ENCODE measurements at places on chromosomes 2 and 18.

DNA sequence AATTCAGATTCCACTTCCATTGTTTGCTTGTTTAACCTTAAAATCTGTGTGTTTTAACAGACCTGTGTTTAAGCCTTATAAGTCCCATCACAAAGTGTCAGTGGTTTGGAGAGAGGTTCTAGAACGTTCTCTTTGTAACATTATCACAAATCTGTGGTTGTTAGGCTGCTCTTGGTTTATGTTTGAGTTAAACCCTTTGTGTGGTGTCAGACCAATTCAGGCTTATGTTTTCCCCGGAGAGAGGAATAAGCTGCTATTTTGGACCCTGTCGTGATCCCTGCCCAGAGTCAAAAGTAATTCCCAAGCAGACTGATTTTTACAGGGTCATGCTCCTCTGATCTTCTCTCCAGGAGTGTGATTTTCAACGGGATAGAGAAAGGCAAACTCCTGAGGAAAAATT lies 43.8 kb upstream of the LTBP1 start:
- no peak for DNase-seq

GRCh38 chr2:173040729-173041128 lies 34.9 kb upstream of the MAP3K20 start:
- no peak for DNase-seq

DNA sequence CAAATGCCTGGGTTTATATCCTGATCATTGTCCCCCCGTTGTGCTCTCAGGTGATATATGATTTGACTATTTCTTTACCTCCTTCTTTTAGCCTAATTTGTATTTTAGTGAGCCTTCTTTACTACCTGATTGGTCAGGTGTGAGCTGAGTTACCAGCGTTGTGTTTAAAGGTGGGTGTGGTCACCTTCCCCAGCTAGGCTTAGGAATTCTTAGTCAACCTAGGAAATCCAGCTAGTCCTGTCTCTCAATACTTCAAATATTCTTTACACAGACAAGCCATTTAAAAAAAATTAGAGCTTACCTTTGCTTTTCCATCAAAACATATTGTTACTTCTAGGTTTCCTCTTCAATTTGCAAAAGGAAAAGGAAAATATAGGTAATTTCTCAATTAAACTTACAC lies 30.2 kb downstream of the KYNU start:
- DNase-seq: no peak

DNA sequence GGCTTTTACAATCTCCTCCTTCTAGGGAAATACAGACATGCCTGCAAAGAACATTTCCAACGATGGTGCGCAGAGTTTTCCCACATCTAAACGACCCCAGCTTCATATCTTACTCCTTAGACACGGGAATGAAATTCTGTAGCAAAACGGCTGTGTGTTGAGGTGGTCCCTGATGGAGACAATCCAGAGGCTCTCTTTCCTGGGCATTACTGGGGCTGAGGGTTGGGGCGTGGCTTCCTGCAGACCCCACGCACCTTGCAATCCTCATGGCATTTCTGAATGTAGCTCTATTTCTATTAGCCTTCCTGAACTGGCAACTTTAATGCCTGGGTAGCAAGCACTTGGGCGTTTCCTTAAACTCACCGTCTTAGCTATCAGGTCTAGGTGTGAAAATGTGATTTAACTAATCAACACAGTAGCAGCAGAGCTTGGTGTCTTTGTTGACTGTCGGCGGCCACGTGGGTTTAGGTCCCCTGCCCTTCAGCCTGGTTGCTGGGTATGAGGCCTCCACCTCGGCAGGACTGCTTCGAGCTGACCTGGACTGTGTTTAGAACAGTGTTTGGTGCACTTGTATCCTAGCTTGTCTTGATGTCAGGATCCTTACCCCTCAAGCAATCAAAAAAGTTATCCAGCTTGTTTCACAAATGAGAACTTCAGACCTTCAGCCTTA lies 242.8 kb downstream of the GBX2 start:
- no peak for DNase-seq

DNA sequence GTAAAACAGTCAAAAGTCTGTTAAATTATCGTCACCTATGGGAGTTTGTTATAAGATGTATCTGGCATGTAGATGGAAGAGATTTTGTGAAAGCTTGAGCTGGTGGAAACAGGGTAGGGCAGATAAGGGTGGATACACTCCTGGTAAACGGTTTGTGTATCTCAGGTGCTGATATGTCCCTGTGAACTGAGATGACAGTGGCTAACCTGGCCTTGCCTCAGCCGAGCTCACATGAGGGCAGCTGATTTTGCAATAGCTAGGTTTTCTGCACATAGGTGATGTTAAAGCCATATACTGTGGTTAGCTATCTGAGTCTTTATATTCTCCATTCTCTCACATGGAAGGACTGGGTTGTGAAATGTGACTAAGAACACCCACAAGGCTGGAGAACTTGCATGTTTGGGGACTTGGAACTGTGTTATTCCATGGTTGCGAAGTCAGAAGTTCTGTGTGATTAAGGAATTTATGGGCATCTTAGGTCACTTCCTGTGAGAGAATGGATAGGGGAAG lies 205.1 kb downstream of the TPGS2 start:
- no peak for DNase-seq

DNA sequence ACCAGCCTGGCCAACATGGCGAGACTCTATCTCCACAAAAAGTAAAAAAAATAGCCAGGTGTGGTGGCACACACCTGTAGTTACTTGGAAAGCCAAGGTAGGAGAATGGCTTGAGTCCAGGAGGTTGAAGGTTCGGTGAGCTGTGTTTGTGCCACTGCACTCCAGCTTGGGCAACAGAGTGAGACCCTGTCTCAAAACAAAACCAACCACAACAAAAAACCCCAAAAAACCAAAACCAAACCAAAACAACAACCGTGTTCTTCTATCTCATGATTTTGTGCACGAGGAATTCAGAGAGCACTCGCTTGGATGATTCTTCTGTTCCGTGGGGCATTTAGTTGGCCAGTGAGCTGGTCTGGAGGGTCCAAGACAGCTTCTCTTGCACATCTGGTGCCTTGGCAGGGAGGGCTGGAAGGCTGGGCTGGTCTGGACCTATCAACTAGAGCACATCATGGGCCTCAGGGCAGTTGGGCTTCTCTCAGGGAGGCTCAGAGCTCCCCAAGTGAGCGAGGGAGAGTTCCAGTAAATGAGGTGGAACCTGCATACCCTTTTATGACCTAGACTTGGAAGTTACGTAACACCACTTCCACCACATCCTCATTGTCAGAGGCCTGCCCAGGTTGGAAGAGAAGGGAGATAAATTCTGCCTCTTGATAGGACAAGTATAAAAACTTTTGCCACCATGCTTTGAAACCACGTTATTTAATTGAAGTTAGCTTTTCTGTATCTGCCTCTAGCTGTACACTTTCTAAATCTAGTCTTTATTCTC lies 25.2 kb downstream of the SIX2 start:
- DNase-seq: no peak

DNA sequence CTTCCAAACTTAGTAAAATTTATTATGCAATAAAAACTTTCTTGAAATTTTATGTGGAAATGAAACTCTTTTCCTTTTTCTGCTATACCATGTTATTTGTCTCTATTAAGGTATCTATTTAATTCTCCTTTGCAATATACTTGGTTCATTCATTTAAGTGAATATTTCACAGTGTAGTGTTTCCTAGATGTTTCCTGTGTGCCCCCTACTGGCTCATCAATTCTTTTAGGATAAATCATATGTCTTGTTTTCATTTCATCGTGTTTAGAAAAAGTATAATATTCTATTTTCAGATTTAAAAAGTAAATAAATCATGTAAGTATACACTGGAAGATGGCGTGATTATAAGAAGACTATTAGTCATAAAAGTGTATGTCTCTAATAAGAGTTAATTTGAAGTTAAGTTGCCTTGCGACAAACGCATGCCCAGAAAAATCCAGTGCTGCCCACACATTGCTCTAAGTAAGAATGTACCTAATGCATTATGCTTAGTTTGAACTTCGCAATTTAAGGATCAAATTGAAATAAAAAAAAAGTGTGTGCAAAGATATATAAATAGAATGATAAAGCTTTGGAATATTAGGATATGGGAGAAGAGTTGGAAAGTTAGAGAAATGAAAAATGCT lies 525.4 kb downstream of the KCNJ3 start:
- no peak for DNase-seq

- no peak for DNase-seq
These were observed 3.0 kb upstream of the STK17B start for GRCh38 chr2:196174404-196174803.

DNA sequence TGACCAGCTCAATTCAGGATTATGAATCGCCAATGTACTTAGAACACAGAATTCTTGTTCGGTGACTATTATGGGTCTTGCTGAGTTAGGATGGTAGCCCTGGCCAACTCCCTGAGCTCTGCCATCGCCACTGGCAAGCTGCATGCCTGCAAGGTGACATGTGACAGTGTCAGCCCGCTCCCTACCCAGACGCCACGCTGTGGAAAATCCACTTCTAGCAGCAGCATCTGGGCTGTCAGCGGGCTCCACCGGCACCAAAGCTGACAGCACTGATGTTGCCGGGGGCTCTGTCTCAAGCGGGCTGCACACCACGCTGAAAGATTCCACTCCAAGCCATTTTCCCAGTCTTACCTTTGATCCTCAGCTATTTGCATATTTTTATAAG lies 100.7 kb downstream of the MYT1L start:
- DNase-seq: no peak

- DNase-seq: peak; percentile 25
These were observed 109.2 kb upstream of the COPS8 start for GRCh38 chr2:236976266-236977062.

DNA sequence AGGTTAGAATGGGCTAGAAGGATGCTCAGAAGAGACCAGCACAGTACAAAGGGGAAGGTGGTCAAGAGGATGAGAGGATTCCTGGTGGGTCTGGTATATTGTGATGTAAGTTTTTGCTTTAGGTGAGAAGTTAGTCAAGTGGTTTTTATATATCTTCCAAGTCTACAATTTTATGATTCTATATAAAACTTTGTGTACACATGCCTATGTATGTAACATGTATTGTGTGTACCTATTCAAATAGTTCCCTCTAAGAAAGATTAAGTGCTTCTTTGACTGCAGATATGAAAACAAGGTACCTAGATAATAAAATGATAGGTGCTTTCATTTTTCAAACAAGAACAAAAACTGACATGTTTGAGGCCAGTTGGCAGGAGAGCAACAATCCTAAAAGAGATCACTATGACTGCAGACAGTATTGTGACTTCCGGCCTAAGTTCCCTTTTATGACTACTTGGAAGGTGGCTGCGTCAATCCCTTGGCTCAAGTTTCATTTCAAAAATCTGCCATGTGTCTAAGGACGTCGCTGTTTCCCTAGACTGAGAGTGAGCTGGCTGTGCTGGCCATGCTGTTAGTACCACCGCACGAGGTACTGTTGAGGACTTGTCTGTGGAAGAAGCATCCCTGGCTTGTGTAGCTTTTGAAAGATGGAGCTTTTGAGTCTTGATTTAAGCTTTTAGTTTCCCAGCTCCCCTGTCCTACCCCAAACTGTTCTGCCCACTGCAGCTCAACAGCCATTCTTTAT lies 123.1 kb downstream of the PRPF40A start:
- DNase-seq: no peak

DNA sequence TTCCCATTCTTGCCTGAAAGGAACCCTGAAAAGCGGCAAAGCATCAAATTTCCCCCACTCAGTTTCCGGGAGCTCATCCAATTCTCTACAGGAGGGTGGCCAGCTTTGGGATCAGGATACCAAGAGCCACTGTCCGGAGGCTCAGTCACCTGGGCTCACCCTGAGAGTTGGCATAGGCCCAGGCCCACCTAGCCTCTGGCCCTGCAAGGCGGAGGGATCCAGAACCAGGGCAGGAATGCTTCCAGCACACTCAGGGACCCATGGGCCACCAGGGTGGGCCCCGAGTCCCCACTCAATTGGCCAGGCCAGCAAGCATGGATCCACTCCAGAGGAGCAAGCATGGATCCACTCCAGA lies 432.9 kb upstream of the MYT1L start:
- no peak for DNase-seq

DNA sequence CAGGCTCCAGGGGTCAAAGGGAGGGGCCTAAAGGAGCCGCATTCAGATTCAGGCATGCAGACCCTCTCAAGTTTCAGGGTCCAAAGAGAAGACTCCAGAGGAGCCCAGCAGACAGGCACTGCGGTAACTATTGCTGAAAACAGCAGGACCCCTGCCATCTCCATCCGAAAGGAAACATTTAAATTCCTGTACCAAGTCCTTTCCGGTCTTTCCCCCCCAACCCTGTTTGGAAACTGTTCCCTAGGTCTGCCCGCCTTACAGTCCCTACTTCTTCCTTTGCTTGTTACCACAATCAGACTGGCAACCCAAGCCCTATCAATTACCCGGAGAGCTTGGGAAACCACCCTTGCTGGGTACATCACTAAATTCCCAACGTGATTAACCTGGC lies 82.0 kb downstream of the DNMT3A start:
- DNase-seq: no peak

DNA sequence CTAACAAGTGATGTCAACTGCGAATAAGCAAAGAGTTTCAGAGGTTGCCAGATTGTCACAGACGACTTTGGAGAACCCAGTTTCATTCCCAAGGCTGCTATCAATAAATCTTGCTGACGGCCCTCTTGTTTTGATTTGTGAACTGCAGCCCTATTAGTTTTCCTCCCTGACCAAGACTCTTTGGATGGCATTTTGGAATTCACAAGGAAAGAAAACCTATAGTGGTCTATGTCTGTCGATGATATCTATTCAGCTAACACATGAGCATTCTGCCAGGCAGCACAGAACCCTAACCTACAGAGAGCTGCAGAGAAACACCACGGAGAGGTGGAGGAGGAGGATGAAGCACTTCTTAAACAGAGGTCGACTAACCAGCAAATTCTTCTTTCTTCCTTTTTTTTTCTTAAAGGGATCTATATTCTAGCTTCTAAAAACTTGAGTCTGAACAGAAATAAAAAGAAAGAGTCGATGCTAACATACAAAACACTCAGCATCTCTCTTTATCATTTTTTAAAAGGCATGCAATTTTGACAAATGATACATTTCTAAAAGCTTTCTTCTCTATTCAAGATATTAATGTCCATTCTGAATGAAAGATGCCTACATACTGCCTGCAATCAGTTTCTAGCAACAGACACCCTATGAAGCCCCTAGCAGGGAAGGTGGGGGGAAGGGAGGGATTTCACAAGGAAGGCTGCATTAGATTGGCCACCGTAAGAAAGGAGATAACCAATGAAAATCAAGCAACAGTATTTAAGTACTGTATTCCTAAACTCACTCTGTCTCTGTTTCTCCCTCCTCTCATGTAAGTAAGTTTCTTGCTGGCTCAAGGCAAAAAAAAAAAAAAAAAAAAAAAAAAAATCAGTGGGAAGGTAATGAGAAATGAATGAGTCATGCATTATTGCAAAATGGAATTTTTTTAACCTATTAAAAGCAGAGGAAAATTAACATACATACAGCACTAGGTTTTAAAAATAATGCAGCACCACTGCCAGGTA lies 83.0 kb upstream of the CHRNA1 start:
- DNase-seq: peak; percentile 45

GRCh38 chr2:74206180-74206688 lies 7.8 kb downstream of the MTHFD2 start:
- DNase-seq: no peak

GRCh38 chr18:46344416-46345180 lies 240.4 kb downstream of the HAUS1 start:
- DNase-seq: no peak

- no peak for DNase-seq
These were observed 607.3 kb downstream of the ERBB4 start for GRCh38 chr2:211931314-211931713.
